ENCODE measurements at places on chromosomes 5 and 9.

- H3K27ac ChIP-seq = peak overlapping the region; percentile 41
- no peaks in the 10 kb centered on the region for H3K27me3 ChIP-seq
- H3K4me3 ChIP-seq = no peak overlapping the region
- no peak for DNase-seq
Measured at GRCh38 chr5:139457653-139458306, 4.8 kb downstream of the ECSCR start.

DNA sequence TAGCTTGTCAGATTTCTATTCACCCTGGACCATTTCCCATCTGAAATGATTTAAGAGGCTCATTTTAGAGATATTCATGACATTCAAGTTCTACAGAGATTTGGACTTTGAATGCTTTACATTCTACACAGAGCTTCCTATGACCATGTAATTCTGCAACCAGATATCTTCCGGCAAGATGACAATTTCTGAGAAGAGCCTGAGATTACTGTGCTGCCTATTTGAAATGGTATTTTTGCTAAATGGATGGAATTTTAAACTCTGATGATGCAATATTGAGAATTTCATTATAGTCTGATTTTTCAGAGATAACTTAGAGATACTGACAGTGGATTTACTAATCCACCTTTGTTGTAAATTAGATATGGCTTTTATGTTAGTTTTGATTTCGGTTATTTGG is 16.0 kb upstream of the ACOT12 start:
- H3K4me3 ChIP-seq = no peak overlapping the region
- DNase-seq = no peak
- H3K36me3 ChIP-seq = no peaks in the 10 kb centered on the region
- H3K27ac ChIP-seq = no peak overlapping the region

DNA sequence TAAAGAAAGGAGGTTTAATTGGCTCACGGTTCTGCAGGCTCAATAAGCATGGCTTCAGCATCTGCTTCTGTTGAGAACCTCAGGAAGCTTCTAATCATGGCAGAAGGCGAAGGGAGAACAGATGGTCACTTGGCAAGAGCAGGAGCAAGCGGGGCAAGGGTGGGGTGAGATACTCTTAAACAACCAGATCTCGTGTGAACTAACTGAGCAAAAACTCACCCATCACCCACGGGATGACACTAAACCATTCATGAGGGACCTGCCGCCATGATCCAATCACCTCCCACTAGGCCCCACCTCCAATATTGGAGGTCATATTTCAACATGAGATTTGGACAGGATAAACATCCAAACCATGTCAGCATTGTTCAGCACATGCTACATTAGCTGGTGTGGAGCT is 89.1 kb upstream of the HAND1 start:
- H3K4me1 ChIP-seq = no peaks in the 10 kb centered on the region
- H3K27me3 ChIP-seq = peaks cover 43% of the 10 kb centered on the region
- H3K36me3 ChIP-seq = no peaks in the 10 kb centered on the region
- no peak overlapping the region for H3K27ac ChIP-seq
- H3K4me3 ChIP-seq = no peak overlapping the region

GRCh38 chr5:157563373-157563928 is 12.1 kb downstream of the ADAM19 start:
- H3K36me3 ChIP-seq = peaks cover 40% of the 10 kb centered on the region
- H3K4me1 ChIP-seq = peaks cover 65% of the 10 kb centered on the region
- H3K4me3 ChIP-seq = no peak overlapping the region
- peak overlapping the region; percentile 69 for H3K27ac ChIP-seq

DNA sequence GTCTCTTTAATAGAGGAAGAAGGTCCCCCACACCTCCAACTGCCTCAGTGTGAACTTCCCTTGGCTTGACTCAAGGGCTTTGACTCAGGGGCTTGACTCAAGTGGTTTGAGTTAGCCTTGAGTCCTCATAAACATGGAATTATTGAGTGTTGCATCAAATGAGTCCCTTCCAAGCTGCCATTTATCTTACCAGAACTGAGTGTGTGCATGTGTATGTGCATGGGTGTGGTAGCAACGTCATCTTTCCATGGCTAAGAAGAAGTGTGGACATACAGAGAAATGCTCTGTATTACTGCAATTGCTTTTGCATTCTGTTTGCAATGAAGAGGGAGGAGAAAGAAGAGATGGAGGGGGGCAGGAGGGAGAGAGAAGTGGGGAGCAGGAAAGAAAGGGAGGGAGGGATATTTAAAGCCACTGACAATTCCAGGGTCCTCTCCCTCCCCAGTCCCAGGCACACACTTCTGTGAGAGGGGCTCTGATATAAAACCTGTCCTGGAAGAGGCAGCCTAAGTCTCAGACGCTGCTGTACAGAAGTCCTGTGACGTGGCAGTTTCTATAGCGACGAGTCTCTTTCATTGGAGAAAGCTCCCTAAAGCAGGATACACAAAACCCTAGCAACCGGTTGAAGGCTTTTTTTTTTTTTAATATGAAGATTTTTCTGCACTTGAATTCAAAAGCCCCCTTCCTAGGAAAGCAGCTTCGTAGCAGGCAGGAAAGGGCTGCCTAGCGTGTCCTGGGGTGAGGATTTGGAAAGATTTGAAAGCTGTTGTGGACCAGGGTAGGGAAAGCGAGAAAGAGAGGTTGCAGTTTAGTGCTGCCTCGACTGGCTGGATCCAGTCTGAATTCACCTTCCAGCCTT is 93.3 kb upstream of the MAP1B start:
- H3K27ac ChIP-seq = no peak overlapping the region
- no peak for DNase-seq
- no peak overlapping the region for H3K4me3 ChIP-seq
- no peaks in the 10 kb centered on the region for H3K36me3 ChIP-seq
- H3K27me3 ChIP-seq = peaks cover 24% of the 10 kb centered on the region

Measured in osteocyte (in vitro differentiated cells).